ENCODE measurements at places on chromosomes 1 and 21.
A peak's percentile ranks its signal among the peaks of the same experiment; 100 is the strongest.

- no peak for DNase-seq
Measured at GRCh38 chr1:16172964-16173446, 17.1 kb upstream of the EPHA2 start.

DNA sequence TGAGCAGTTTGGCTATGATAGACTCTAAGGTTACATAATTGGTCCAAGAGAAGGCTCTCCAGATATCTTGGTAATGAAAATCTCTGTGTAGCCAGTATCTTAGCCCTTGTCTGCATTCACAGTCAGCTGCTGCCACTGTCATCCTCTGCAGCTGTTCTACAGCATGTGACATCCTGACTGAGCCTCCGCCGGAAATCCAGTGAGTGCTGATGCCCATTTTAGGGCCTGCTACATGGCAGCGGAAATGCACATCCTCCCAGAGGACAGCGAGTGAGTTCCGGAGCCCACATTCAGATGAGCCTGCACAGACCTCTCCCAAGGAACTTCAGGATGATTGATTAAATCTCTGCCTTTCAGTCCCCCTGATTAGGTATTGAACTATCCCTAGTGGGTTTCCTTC, 237.1 kb downstream of the HHIPL2 start:
- DNase-seq: no peak

- no peak for DNase-seq
Measured at GRCh38 chr1:90100566-90100965, 105.7 kb downstream of the ZNF326 start.

DNA sequence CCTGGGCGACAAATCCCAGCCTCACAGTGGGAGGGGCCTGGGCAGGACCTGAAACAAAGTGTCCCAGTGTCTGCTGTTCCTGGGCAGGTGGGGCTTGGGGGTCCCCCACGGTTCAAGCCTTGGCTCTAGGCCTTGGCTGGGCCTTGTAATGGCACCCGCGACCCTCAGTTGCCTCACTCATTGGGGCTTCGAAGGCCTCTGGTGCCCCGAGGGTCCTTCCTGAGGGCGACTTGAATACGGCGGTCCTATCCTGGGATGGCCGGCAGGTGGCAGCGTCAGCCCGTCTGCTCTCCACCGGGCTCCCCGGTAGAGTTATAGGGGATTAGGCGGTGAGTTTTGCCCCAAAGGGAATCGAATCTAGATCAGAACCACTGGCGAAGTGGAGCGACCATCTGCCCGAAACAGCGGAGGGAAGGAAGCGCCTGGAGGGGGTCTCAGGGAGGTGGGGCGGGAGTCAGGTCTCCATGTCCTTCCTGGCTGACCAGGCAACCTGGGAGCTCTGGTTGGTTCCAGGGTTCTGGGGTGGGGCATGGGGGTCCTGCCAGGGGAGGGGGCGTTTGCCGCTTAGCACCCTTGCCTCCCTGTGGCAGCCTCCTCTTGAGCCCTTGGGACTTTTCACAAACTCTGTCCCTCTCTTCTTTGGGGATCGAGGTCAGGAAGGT, 2.1 kb upstream of the PEX10 start:
- DNase-seq: peak; percentile 26

GRCh38 chr1:94661431-94661932, 119.9 kb upstream of the F3 start:
- no peak for DNase-seq

GRCh38 chr1:12488666-12489354, 129.2 kb downstream of the DHRS3 start:
- no peak for DNase-seq

DNA sequence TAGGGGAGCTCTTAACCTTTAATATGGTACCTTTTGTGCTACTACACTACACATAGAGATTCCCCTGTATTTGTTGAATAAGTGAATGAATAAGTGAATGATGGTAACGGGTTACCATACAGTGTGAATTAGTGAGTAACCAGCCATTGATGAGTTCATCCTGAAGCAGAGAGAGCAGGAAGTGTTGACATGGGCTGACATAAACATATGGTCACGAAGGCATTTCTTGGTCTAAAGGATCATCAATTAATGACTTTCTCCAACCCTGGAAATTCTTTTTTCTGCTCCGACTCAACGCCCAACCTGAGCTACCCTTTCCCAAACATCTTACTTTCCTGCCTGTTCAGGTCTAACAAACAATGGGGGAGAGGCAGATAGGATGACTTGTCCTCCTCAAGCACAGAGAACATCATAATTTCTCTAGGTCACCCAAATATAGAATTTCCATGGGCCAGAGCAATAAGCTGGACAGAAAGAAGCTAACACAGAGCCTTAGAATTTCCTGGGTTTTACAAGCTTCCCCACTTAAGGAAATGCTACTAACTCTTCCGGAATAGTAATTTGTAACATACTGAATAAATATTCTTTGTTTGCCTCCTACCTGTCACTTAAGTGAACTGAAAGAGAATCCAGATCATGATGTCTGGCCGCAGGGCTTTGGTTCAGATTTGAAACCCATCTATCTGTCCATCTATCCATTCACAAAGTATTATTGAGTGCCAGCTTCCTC, 114.7 kb upstream of the NGF start:
- no peak for DNase-seq

- DNase-seq: no peak
Measured at GRCh38 chr1:204583909-204584632, 67.9 kb downstream of the MDM4 start.

DNA sequence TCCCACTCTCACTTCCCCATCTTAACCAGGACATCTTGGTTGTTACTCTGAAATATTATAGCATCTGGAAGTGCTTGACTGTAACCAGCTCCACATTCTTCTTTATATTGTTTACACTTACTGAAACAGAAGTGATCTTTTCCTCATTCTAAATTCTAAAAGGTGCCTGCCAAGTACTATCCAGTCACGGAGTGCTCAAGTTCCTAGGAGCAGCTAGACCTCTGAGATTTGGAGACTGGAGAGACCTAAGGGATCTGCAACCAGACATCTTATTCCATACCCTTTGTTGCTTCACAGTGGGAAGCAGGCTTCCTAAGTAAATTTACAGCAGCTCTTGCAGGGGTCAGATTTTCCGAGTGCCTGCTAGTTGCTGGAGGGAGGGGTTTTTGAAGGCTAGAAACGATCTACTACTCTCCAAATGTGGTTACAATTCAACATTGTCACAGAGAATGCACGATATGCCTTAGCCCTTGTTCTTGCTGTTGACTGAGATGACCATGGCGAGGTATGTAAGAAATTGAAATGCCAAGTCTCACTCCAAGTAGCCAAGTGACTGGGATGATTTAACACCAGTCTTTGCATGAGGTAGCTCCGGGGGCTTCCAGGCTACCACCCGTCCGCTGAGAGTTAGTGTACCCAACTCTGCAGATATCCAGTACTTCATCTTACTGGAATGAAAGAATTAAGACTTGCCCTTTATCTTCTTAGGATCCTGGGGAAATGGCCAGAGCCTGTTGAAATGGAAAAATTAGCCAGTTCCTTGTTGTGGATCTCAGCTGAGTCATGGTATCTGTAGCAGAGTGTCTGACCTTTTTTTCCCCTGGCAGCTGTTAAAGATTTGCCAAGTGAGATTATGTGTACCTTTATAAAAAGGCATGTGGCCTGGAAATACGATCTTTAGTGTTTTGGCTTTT, 150.8 kb downstream of the MAST2 start:
- no peak for DNase-seq

GRCh38 chr1:9267827-9268581, 24.7 kb upstream of the SPSB1 start:
- no peak for DNase-seq

GRCh38 chr1:178664278-178664677, 60.8 kb upstream of the RALGPS2 start:
- no peak for DNase-seq

DNA sequence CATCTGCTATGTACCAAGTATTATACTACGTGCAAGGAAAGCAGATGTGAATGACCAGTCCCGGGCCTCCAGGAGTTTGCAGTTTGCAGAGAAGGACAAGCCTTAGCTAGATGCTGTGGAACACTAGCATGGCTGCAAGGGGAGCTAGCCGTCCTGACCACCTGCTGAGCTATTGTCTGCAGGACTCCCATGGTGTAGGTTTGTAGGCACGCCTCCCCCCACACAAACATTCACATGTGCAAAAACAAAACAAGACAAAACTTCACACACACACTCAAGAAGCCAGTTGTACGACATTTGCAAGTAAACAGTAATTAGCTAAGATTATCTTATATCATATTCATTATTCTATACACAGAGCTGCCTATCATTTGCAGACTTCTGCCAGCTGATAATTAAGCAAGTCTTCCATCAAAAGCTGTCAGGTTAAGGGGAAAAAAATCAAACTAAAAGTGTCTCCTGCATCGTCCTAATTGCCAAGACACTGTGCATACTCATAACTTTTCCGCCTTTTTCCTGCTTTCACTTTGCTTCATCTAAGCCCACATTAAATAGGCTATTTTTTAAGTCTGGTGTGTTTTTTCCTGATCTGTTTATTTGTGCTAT, 10.7 kb upstream of the HNRNPU start:
- DNase-seq: no peak

GRCh38 chr21:36035381-36035791, 24.9 kb downstream of the SETD4 start:
- no peak for DNase-seq

DNA sequence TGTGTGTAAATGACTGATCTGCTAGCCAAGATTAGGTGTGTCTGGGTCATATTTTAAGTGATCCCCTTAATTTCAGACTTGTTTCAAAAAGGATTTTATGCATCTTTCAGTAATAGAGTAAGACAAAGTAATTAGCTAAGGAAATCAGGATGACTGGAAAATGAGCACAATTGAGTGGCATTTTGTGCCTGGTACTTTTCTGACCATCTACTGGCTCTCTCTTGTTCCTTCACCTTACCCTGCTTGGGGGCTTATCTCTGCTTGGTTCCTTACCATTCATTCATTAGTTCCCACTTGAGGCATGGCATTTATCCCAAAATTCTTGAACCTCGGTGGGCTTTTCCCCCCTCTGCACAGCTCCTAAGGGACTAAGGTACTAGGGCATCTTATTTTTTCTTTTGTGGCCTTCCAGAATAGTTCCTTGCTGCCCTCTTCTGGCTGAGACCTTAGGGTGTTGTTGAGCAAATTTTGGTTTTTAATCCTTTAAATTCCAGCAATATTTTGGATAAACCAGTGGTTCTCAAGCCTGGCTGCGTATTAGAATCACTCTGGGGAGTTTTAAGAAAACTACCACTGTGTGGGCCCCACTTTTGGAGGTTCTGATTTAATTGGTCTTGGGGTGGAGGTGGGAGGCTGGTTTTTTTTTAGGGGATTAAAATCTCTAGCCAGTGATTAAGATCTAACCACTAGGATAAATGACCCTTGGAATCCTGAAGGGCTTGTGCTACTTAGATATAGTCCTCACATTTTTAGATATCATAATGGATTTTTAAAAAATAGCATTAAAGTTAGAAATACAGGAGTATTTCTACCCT, 50.8 kb downstream of the HS2ST1 start:
- no peak for DNase-seq

- DNase-seq: no peak
Measured at GRCh38 chr1:12654004-12654567, 10.2 kb downstream of the AADACL4 start.

DNA sequence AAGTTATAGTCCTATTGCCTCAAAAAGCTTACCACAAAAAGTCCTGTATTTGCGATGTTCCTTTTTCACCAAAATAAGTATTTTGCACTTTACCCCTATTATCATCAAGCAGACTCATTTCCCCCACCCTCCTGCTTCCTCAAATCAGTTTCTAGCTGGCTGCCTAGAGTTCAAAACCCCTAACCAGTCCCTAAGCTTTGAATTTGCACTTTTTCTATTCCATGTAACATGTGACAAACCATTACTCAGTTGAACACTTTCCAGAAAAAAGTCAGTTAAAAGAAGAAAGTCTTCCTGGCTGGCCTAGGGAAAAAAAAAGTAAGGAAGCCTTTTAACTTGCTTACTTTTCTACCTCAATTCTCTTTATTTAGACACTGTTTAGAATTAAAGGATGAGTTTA, 8.2 kb downstream of the CEP170 start:
- DNase-seq: no peak

GRCh38 chr1:151324390-151324930, 2.8 kb downstream of the PI4KB start:
- DNase-seq: no peak

DNA sequence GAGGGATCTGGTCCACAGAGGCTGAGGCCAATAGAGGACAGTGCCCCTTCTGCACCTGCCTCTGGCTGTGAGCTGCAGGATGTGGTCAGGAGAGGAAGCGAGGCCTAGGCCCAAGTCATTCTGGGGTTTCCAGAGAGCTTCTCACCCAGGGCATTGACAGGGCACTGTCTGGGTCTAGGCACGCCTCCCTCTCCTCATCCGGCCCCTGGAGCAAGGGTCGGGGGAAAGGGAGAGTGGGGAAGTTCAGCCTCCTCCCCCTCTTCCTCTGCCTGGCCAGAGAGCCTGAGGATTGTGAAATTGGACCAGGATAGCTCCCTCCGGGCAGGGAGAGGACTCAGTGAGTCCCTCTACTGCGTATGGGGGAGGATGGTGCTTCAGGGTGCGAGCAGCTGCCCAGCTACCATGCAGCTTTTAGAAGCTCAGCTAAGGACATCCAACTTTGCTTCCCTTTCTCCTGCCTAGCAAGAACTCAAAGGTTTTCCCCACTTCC, 6.3 kb upstream of the INAVA start:
- DNase-seq: no peak

DNA sequence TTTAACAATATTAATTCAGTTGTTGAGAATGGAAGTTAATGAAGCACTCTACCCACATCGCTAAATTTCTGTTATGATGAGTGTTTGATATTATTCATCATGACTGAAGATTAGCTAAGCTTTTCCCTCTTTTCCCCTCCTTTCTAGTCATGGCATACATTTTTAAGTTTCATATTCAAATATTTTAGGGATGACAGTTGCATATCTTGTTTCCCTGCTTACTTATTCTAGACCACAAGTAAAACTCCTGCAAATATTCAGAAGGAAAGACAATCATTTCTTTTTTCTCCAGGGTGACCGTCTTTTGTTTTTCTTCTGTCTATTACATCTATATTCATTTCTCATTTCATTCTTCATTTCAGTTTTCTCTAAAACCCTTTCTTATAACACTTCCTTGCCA, 906.0 kb downstream of the ADGRL2 start:
- DNase-seq: no peak

DNA sequence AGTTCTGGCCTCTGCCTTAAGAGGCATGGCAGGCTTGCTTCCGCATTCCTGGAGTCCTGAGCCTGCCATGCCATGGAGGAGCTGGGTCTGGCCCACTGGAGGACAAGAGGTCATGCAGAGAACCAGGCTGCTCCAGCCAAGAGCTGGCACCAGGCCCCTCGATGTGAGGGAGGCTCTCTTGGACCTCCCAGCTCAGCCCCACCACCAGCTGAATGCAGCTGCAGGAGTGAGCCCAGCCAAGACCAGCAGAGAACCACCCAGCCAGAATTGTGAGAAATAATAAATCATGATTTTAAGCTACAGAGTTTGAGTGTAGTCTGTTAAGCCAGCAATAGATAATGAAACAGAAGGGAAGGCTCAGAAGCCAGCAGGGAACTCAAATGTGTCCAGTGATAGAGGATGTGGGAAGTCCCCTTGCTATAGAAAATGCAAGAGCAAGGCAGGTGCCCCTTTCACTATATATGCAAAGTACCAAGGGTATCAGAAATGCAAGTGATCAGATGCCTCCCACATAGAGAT, 118.4 kb downstream of the HIVEP3 start:
- DNase-seq: no peak

GRCh38 chr1:240030236-240030635, 61.4 kb upstream of the FMN2 start:
- no peak for DNase-seq
